ENCODE measurements at places on chromosomes 12 and 14.

DNA sequence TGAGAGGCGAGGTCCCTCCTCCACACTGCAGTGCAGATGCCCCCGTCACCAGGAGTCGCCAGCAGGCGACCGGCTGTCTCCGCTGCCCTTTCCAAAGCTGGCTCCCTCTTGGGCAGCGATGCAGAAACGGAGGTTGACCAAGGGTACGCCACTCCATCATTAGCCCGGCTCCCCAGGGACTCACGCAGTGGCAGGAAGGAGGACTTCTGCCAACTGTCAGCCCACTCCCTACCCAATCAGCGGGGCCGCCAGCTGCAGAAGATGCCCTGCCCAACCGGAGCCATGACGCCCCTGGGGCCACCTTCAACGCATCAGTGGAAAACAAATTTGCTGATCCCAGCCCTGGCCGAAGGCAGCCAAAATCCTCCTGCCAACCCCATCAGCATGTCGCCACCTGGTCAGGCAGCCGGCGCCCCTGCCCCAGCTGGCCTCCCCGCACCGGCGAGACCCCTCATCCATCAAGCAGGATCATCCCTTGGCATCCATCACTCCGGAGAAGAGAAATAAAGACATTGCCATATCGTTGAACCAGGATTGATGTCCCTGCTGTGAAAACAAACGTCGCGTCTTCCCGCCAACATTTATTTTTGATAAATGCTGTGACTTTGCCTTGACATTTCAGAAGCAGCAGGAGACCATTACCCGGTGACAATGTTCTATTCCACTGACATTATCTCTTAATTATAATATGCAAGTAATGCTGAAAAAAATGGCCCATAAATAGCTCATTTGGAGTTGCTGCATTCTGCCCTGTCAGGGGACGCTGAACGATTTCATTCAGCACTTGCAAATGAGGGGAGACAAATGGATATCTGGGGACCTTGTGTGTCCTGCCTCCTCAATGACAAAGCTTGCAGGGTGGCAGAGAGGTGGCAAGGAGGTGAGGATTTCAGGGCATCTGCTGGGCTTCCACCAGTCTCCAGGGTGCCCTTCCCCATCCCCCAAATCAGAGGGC, 105.1 kb downstream of the SCARB1 start:
- H3K27ac ChIP-seq: no peak overlapping the region
- H3K4me3 ChIP-seq: no peak overlapping the region
- DNase-seq: no peak
- no peaks in the 10 kb centered on the region for H3K27me3 ChIP-seq
- H3K4me1 ChIP-seq: peaks cover 21% of the 10 kb centered on the region

GRCh38 chr14:55427439-55427838, 13.0 kb downstream of the TBPL2 start:
- DNase-seq: no peak
- no peaks in the 10 kb centered on the region for H3K4me1 ChIP-seq
- H3K27me3 ChIP-seq: no peaks in the 10 kb centered on the region

GRCh38 chr12:94615260-94616181, 34.8 kb downstream of the TMCC3 start:
- H3K4me3 ChIP-seq: peak overlapping the region; percentile 9
- peak overlapping the region; percentile 78 for H3K27ac ChIP-seq
- DNase-seq: no peak

- H3K36me3 ChIP-seq: no peaks in the 10 kb centered on the region
- H3K4me3 ChIP-seq: no peak overlapping the region
- no peak for DNase-seq
Measured at GRCh38 chr12:106150555-106150954, 11.8 kb upstream of the NUAK1 start.

GRCh38 chr12:16103851-16104250, 173.6 kb downstream of the SLC15A5 start:
- no peak overlapping the region for H3K4me3 ChIP-seq
- H3K27ac ChIP-seq: no peak overlapping the region
- H3K36me3 ChIP-seq: no peaks in the 10 kb centered on the region
- no peaks in the 10 kb centered on the region for H3K27me3 ChIP-seq
- no peak for DNase-seq

DNA sequence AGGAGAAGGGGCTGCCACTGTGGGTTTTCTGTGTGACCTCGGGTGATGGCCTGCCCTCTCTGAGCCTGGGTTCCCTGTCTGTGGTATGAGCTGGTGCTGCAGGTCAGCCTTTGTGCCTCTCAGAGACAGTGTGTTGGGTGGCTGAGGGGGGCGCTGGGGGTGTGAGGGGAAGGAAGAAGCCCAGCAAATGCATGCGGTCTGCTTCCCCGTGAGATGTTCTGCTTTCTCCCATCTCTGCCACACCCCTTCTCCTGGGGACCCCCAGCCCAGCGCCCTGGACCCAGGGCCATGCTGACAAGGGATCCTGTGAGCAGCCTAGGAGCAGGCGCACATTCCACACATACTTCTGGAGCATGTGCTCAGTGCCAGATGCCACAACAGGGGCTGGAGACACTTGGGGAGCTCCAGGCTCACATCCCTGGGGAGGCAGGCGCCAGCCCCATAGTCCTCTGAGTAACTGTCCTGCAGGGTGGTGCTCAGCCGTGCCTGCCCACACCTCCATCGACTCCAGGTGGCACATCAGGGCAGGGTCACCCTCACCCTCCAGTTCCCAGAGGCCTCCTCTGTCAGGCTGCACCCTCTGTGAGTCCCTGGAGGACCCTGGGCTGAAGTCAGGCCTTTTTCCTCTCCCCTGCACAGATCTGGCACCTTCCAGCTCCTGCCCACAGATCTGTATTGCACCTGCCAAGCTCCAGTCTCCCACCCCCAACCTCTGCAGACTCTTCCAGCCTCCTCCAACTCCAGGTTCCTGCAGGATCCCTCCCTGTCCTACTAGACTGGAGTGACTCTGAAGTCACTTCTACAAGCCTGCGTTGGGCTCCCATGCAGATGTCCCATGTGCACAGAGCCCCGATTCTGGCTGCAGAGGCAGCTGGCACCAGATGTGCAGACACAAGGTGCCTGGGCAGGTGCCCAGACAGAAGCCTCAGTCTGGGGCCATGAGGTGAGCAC, 205.6 kb downstream of the KIF26A start:
- no peak overlapping the region for H3K4me3 ChIP-seq
- no peaks in the 10 kb centered on the region for H3K36me3 ChIP-seq
- H3K27me3 ChIP-seq: peaks cover 12% of the 10 kb centered on the region
- DNase-seq: no peak
- no peaks in the 10 kb centered on the region for H3K4me1 ChIP-seq
- H3K27ac ChIP-seq: no peak overlapping the region

DNA sequence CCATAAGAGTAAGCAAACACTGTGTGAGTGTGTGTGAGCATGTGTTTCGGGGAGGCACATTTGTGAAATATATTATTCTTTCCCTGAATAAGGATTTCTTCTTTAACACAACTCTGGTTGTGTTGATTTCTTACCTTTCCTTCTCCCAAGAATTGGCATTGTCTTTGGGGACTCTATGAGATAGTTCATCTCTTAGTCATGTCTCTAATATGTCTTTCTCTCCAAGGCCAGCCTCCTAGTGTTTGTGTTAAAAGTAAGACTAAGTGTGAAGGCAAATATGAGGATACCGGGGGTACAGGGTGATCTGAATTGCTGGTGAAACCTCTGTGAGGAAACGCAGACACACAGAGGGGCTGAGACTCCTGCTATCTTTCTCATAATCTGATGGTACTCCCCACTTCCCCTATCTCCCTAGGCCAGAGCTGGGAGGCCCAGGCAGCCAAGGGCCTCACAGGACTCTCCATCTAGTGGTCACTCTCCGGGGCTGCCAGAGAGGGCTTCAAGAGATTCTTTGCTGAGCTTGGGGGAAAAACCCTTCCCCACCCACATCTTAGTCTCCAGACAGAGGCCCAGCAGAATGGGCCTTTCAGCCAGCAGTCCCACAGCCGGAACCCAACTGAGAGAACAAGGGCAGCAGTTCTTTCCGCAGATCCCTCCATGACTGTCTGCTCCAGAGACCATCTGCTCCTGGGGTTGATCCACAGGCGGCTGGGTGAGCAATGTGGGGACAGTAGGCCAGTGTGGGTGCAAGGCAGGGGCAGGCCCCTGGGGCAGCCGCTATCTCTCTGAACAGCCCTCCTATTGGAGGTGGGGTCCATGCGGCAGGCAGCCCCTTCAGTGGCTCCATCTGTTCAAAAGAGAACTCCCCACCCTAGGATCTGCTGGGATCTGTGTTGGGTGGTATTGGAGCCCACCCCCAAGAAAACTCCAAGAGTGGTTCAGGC, 5.8 kb upstream of the HOXC12 start:
- peaks cover 6% of the 10 kb centered on the region for H3K27me3 ChIP-seq
- H3K4me3 ChIP-seq: no peak overlapping the region
- H3K4me1 ChIP-seq: peaks cover 2% of the 10 kb centered on the region

GRCh38 chr12:129753586-129753985, 150.2 kb downstream of the TMEM132D start:
- H3K36me3 ChIP-seq: no peaks in the 10 kb centered on the region
- H3K27ac ChIP-seq: no peak overlapping the region
- DNase-seq: no peak
- no peak overlapping the region for H3K4me3 ChIP-seq

GRCh38 chr12:25957793-25958427, 572 bp upstream of the RASSF8 start:
- no peaks in the 10 kb centered on the region for H3K36me3 ChIP-seq
- H3K4me3 ChIP-seq: peak overlapping the region; percentile 68
- H3K27ac ChIP-seq: peak overlapping the region; percentile 97
- DNase-seq: peak; percentile 32
- H3K27me3 ChIP-seq: no peaks in the 10 kb centered on the region

- no peaks in the 10 kb centered on the region for H3K36me3 ChIP-seq
- DNase-seq: no peak
- H3K4me1 ChIP-seq: no peaks in the 10 kb centered on the region
Measured at GRCh38 chr12:42085594-42085993, 59.1 kb downstream of the GXYLT1 start.

DNA sequence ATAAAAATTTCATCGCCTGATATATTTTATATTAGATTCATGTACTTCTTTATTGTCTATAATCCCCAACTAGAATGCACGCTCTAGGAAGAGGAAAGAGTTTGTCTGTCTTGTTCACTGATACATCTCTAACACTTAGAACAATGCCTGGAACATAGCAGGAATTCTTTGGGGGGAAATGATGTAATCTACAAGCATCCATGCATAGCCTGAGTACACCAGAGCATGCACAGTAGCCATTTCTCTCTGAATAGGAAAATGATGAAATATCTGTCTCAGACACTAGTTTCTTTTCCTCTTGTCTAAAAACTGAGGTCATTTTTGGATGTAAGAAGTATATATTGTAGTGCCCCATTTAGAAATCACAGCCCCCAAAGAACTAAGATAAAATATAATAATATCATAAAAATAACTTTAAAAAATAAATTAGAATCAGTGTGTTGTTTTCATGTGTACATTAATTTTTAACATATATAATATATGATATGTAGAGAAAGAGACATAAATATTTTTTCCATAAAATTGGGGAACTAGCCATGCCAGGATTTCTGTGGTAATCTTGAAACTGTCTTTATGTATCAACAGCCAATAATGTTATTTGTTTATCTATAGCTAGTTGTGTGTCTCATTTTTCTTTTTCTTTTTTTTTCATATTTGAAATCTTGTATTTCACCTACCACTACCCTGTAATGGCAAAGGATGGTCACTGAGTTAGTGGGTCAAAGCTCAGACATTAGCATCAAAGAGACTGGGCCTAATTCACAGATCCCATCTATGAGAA, 155.6 kb upstream of the TMCC3 start:
- no peak overlapping the region for H3K27ac ChIP-seq
- no peaks in the 10 kb centered on the region for H3K27me3 ChIP-seq
- no peak for DNase-seq
- no peaks in the 10 kb centered on the region for H3K4me1 ChIP-seq

DNA sequence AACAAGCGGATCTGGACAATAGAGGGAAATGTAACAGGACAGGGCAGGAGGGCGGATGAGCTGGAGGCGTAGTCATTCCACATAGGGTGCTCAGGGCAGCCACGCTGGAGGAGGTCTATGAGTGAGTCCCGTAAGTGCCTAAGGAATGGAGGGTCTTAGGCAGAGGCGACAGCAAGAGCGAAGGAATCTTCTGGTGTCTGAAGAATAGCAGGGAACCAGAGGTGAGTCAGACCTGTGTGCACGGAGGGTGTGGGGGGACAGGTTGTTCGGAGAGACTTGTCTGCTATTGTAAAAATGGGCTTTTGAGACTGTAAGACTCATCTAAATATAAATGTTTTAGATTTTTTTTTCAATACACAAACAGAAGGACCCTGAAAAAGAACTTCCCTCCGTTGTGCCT, 70.6 kb downstream of the SETD3 start:
- DNase-seq: no peak
- no peaks in the 10 kb centered on the region for H3K27me3 ChIP-seq
- no peak overlapping the region for H3K4me3 ChIP-seq
- H3K27ac ChIP-seq: no peak overlapping the region
- no peaks in the 10 kb centered on the region for H3K4me1 ChIP-seq

All from tibial nerve (tissue), 4 donors.